Endothelial cell of umbilical vein (primary cell): ENCODE measurements at places on chromosomes 1 and 21. TPM values are rescaled to one million over a fixed set of nuclear protein-coding genes. Genes with fewer than 3 reads are reported as not detected.

DNA sequence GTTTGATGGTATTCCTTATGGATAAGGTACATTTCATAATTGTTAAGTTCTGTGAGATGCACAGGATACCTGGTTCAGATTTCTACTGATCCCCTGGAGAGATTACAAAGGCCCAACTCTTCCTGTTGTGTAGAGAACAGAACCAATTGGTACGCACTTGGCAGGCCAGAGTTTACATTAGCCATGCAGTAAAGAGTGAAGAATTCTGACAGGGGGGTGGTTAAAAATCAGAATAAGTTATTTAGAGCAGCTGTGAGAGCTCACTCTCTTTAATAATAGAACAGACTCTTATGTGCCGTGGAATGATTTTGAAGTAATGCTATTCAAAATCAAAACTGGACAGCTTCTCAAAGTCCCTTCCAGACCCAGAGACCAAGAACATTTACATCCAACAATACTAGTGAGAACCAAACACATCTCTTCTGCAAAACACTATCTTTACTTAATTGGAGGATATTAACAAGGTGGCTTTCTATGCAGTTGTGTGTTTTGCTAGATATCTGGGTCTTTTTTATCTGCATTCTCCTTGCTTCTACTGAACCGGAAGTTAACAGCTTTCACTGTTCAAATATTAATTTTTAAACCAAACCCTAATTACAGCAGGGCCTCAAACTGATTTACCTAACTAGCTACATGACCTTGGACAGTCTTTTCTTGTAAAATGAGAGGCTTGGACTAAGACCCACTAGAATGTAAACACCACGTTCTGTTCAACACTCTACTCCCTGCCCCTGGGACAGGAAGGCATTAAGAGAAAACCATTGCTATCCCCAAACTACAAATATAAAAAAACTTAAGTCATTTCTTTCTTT, 4.0 kb downstream of the USP24 start:
- peak; percentile 22 for DNase-seq
- no peak overlapping the region for H3K27ac ChIP-seq
- no peaks in the 10 kb centered on the region for H3K27me3 ChIP-seq

- DNase-seq: peak; percentile 75
- H3K4me1 ChIP-seq: peaks cover 34% of the 10 kb centered on the region
- peak overlapping the region; percentile 76 for H3K27ac ChIP-seq
- H3K4me3 ChIP-seq: no peak overlapping the region
Measured at GRCh38 chr21:16587681-16588375, 858.0 kb downstream of the USP25 start.

GRCh38 chr1:53104289-53104913, 38.0 kb downstream of the SLC1A7 start:
- no peak overlapping the region for H3K27ac ChIP-seq
- no peaks in the 10 kb centered on the region for H3K4me1 ChIP-seq
- DNase-seq: no peak
- no peaks in the 10 kb centered on the region for H3K36me3 ChIP-seq

DNA sequence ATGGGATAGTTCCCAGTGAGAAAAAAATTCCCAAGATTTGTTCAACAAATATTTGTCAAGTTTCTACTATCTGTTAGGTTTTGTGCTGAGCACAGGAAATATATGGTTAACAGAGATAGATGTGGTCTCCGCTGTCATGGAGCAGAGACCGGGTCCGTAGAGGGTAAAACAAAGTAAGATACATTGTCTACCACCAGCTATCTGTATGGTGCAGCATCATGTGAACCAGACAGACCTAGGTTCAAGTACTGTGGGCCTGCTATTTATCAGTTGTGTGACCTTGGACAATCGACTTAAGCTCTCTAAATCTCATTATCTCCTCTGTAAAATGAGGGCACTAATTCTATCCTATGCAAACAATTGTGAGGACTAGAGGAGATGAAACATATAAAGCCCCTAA, 109.8 kb downstream of the DUSP10 start:
- no peak for DNase-seq
- H3K4me3 ChIP-seq: no peak overlapping the region
- H3K4me1 ChIP-seq: no peaks in the 10 kb centered on the region
- H3K27ac ChIP-seq: no peak overlapping the region

GRCh38 chr1:25140073-25140797, 92.1 kb downstream of the SYF2 start:
- no peak overlapping the region for H3K27ac ChIP-seq
- H3K4me3 ChIP-seq: no peak overlapping the region
- no peaks in the 10 kb centered on the region for H3K27me3 ChIP-seq
- H3K4me1 ChIP-seq: no peaks in the 10 kb centered on the region
- no peak for DNase-seq
- no peaks in the 10 kb centered on the region for H3K36me3 ChIP-seq

GRCh38 chr1:47468709-47469389, 31.0 kb downstream of the FOXD2 start:
- DNase-seq: no peak
- no peak overlapping the region for H3K27ac ChIP-seq
- H3K36me3 ChIP-seq: no peaks in the 10 kb centered on the region

DNA sequence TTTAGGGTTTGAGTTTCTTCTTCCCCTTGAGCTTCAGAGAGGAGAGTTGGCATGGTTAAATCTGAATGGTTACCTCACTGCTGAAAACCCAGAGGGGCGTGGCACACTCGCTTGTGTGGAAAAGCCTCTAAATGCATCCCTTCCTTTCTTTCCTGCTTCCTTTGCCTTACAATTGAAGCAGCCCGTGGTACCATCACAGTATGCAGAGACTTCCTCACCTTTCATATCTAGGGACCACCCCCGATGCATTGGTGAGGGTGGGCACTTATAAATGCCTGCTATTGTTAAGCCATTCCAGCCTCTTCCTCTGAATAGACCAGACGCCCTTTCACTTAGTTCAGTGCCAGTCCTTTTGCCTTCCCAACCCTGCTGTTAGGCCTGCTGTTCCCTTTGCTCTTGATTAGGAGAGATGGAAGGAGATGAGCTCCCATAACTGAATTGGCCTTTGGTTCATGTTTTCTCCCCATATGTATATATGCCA, 21.9 kb upstream of the LAX1 start:
- no peaks in the 10 kb centered on the region for H3K36me3 ChIP-seq
- peaks cover 6% of the 10 kb centered on the region for H3K4me1 ChIP-seq
- H3K27ac ChIP-seq: no peak overlapping the region
- H3K4me3 ChIP-seq: no peak overlapping the region
- no peaks in the 10 kb centered on the region for H3K27me3 ChIP-seq

DNA sequence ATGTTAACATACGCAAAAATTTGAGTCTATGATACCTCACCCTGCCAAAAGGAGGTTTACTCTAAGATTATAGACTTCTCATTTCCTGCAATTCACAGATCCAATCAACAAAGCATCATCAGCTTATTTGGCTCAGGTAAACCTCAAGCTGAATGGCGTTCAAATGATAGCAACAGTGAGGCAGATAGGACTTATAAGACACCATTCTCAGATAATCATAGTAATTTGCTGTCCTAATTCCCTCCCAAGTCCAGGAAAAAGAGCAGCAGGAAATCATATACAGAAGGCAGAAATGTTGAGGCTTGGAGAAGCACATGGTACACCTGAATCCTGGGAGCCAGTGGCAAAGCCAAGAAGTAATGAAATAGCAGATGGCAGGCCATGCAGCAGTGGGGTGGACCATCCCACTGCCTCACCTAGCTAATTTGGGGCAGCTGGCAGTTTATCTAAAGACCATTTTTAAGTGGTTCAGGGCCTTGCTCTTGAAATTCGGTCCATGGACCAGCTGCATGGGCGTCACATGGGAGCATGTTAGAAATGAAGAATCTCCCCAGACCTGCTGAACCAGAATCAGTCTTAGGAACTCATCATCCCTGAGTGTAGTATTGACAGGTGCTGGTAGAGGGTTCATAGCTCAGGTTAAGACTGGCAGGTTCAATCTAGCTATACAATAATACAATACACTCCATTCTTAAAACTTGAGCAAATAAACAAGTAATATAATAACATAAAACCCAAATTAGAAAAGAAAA, 57.7 kb downstream of the ASTN1 start:
- H3K27ac ChIP-seq: no peak overlapping the region
- H3K4me1 ChIP-seq: no peaks in the 10 kb centered on the region
- H3K27me3 ChIP-seq: no peaks in the 10 kb centered on the region
- no peak overlapping the region for H3K4me3 ChIP-seq
- no peaks in the 10 kb centered on the region for H3K36me3 ChIP-seq

Gene CR1L
- total RNA-seq: not detected in 2 replicates

DNA sequence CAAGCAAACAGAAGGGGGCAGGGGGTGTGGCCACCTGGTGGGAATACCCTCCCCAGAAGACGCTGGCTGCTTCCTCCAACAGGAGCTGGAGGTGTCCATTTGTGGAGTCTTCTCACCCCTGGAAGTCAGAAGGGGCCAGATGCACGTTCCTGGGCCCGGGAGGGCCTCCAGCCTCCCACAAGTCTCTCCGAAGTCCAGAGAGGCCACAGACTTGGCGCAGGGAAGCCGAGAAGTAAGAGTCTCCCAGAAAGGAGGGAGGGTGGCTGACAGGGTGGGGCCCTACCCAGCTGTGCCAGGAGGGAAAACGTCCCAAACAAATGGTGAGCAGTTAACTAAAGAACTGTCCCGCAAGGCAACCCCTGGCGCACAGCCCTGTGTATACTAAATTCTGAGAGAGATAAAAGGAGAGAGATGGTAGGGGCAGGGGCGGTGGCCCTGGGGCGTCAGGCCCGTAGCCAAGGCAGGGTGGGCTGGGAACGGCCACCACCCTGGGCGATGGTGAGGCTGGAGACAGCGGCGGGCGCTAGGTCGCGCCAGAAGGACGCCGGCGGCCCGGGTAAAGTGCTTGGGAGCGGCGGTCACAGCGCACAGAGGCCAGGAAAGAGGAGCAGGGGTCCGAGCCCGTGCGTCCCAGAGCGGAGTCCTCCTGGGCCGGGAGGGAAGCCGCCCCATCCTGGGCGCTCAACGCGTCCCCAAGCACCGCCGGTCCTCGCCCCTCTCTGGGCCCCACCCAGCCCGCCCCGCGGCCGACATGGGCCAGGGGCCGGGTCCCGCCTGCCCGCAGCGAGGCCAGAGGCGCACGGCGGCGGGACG, 1.2 kb downstream of the CHD5 start:
- no peak overlapping the region for H3K4me3 ChIP-seq
- peaks cover 27% of the 10 kb centered on the region for H3K27me3 ChIP-seq
- no peak for DNase-seq
- no peaks in the 10 kb centered on the region for H3K36me3 ChIP-seq
- no peaks in the 10 kb centered on the region for H3K4me1 ChIP-seq
